H54 (cell line): ENCODE measurements at places on chromosomes 16 and 17.

DNA sequence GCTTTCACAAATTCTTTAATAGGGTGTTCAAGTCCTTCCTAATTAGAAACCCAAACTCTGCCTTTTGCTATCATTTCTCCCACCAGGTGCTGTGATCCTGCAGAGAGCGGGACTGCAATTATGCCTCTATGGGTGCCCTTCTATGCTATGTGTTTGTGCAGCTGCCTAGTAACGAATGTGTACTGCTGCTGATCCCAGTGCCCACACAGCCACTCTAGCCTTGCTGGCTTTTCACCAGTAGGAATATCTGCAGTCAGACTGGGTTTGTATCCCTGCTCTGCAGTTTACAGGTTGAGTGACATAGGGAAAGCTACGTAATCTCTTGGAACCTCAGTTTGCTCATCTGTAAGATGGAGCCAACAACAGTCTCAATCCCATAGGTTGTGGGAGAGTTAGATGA is 179.6 kb upstream of the IRX3 start:
- no peak for DNase-seq

GRCh38 chr16:78230832-78231231 is 131.4 kb downstream of the WWOX start:
- DNase-seq: no peak

GRCh38 chr16:81335669-81336068 is 20.9 kb downstream of the GAN start:
- DNase-seq: no peak

DNA sequence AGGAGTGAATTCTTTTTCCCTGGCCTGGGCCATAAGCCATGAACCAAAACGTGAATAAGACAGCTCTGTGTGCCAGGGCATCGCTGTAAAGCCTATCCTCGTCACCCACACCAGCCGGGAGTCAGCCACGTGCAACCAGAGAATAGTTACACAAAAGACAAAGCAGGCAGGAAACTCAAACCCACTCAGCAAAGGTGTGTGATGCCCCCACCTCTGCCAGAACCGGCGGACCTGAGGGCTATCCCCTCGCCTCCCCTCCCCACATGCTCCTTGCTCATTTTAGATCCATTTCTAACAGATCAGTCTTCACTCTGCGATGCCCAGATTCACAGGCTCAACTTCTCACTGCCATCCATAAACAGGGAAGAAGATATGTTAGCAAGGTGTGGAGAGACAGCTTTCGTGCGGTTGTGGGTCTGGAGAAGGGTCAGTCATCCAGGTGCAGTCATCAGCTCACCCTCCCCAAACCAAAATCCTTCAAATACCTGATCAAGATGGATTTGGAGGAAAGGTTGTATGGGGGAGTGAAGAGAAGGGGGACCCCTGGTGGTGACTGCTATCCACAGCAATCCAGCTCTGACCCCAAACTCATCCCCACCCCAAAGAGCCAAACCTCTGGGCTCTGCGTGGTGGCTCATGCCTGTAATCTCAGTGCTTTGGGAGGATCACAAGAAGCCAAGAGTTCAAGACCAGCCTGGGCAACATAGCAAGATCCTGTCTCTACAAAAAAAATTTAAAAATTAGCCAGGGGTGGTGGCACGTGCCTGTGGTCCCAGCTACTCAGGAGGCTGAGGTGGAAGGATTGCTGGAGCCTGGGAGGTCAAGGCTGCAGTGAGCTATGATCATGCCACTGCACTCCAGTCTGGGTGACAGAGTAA is 219.2 kb downstream of the C16orf78 start:
- DNase-seq: peak; percentile 47

DNA sequence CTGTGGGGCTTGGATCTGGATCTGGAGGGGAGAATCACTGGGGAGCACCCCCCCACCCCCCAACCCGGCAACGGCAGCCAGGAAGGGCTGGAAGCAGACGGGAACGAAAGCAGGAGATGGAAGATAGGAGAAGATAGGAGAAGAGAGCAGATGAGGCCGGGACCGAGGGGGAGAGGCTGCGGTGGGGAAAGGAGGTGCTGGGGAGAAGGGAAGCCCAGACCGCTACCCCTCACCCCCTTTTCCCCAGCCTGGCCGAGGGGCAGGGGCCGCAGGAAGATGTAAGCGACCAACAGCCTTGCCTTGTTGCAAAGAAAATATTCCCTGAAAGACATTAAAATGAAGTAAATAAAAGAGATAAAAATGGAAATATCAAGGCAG is 26.8 kb upstream of the CBFA2T3 start:
- DNase-seq: no peak

DNA sequence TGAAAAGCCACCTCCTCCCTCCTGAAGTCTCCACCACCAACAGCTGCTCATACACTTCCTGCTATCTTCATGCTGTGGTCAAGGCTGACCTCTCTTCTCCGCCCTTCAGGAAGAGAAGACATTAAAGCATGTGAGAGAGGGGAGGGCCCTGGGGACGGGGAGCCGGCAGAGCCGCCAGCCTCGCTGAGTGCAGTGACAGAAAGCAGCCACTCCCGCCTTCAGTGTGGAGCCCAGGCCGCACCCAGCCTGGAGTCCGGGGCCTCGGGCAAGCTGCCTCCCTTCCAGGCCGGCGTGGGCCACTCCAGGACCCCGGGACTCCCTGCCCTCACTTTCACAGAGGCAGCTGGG is 94.7 kb upstream of the TNRC6C start:
- DNase-seq: no peak

GRCh38 chr17:55689672-55690071 is 33.0 kb downstream of the TMEM100 start:
- DNase-seq: no peak

GRCh38 chr16:65751622-65752521 is 614.6 kb upstream of the CDH5 start:
- no peak for DNase-seq

DNA sequence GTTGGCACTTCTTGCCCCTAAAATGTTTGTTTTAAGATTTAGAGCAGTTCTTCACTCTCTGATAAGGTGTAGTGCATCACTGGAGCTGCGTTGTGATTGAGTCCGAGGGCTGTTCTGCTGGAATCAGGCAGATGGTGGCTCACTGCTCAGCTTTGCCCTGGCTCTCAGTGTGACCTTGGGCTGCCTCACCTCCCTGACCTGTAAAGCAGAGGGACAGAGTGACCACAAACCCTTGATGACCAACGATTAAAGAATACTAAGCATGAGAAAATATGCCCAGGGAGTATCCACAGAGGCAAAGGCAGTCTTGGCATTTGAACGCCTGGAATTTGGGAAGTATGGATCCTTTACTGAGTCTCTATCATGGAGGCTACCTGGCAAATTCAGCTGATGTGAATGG is 18.1 kb downstream of the CMIP start:
- no peak for DNase-seq

DNA sequence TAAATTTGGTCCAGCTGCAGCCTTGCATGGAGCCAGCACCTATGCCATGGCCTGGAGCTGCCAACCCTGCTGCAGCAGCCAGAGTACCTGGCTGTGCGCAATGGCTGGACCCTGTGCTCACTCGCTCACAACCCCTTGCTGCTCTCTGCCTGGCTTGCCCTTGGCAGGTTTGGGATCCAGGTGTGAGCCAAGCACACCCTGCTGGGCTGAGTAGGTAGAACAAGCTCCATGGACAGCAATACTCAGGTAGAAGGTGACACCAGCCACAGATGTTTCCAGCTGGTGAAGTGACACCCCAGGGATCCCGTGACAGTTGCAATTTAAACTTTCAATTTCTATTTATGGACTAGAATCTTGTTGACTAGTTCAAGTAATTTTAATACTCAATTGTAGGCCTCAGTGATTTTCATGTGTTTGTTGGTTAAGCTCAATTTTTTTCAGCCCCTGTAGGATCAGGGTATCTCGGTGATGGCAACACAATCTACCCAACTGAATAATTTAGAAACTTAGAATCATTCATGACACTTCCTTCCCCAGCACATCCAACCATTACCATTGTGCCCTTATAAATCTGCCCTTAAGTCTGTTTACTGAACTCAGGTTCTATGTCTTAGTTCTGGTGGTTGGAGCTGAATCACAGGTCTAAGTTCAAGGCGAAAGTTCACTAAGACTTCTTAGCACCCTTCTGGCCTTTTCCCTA is 480.0 kb downstream of the PMP22 start:
- DNase-seq: no peak

DNA sequence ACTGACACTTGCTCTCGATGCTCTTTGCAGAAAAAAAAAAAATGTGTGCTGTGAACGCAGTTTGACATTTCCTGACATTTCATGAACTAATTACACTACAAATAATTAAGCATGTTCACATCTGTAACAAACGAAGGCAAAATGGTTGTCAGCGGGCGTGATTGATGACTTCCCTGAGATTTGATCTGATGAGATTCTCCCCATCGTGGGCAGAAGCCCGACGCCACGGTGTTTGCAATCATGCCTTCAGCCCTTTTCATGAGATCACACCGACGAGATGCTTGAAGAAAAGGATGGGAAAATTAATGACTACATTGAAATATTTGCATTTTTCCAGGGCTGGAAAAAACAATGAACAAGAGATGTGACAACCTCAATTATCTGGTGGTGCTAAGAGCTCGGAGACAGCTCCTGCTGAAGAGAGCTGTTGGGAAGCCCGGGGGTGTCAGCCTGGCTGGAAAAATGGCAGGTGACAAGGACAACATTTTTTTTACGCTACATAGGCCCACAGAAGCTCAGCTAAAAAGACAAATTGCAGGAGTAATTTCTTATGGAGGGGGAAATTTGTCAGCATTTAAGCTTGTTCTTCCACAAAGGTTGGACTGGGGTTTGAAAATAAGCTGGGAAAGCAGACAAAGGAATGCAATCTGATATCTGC is 259.4 kb upstream of the IRX3 start:
- DNase-seq: no peak

GRCh38 chr17:33925649-33926048 is 329.4 kb upstream of the CCL2 start:
- no peak for DNase-seq

- no peak for DNase-seq
Observed at GRCh38 chr17:37691807-37692206, 48.6 kb upstream of the DDX52 start.

DNA sequence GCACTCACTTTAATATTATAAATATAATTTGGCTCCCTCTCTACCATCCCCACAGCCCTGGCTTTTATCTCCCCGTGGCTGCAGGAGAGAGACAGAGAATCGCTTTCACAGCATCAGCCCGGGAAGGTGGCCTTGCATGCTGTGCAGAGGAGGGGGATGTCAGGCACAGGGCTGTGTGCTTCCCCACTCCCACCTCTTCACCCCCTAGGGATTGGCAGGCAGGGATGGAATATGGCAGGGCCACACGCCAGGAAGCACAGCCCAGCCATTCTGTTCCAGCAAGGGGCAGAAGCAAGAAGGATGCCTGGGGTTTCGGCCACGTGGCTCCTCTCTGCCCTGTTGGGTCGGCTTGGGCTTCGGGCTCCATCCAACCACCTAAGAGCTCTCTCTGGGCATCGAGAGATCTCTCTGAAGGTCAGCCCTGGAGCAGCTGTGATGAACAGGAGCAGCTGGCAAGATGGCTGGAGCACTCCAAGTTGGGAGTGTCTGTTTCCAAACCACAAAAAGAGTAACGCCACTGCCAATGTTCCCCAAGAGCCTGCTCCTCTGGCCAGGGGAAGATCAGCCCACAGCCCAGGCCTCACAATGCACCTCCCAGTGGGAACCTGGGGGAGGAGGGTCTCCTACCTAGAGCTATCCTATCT is 223.2 kb downstream of the C16orf78 start:
- DNase-seq: no peak

DNA sequence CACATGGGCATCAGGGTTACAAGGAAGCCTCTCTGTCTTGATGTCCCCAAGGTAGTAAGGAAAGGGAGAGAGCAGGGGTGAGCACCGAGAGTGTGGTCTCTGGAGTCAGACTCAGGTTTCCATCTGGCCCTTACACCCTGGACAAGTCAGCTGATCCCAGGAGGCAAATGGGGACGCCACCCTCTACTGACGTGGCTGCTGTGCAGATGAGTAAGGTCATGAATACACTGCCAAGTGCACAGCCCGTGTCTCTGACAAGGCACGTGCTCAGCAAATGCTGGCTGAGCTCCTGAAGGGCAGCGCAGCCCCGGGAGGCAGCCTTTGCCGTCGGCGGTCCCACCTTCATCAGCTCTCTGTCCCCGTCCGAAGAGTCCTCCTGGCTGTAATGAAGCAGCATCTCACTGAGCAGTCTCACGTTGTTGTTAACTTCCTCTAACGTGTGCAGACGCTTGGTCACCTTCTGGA is 19.4 kb downstream of the GGA3 start:
- no peak for DNase-seq

DNA sequence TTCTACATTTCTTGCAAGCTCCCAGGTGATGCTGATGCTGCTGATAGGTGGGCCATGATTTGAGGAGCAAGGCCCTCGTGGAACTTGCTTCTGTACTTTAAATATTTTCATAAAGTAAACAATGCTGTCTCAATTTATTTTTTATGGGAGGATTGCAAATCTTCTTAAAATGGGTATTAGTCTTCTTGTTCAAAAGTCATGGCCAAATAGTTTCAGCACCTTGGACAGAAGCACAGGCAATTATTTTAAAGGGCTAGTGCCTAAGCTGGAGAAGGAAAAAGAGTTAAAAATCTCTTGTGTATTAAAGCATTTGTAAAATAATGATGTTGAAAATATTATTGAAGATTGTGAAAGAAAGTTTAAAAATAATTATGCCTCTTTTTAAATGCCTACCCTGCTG is 50.5 kb downstream of the GPR139 start:
- no peak for DNase-seq

- DNase-seq: no peak
Observed at GRCh38 chr17:73841431-73842060, 197.3 kb upstream of the SDK2 start.

DNA sequence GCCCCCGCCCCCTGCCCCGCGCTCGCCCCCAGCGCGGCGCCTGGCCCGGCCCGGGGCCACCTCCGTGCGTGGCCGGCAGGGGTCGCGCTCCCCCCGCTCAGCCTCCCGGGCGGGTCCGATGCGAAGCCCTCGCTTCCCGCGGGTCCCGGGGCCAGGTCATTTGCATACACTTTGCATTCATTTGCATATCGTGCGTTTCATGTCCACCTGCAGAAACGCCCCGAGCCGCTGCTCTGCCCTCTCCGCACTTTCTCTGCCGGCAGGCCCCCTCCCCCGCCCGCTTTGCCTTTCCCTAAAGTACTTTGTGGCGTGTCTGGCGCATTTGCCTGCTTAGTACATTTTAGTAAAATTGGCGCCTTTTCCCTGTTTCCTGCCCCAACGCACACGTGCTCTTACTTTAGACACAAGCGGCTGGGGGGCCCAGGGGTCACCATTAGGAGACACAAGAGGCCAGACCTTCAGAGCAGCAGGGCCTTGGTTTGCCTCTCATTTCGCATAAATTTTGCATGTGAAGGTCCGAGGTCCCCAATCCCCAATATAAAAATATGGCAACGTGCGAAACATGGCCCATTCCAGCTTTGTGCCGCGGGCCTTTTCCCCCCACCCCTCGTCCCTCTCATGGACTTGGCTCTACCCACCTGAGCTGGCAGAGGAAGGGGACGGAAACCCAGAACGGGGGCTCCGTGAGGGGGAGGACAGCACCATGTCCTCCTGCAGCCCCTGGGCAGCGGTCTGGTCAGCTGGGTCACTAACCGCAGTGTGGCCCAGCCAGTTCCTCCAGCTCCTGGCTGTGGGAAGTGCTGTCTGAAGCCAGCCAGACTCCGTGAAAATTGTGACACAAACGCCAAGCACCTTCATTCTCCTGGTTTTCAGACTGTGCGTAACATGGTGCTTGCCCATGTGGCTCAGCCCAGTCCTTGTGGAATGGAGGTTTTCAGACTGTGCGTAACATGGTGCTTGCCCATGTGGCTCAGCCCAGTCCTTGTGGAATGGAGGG is 34.8 kb downstream of the CBFA2T3 start:
- DNase-seq: no peak
